ENCODE measurements at places on chromosomes 11 and 22.

DNA sequence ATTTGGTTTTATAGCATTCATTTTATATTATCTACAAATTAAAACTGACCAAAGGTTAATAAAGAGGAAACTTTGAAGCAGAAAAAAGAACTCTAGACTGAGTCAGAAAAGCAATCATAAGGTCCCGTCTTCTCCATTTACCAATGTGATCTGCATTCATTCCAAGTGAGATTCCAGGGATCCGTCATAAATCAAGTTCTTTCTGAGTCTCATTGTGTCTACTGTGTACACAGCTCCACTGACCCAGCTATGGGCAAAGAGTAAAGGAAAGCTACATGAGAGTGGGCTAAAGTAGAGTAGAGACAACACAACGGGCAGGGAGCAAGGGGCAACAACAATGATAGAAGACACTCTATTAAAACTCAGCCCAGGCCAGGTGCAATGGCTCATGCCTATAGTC, 15.3 kb downstream of the FAM168A start:
- DNase-seq, result no peak

GRCh38 chr11:96466607-96467006, 76.8 kb downstream of the JRKL start:
- no peak for DNase-seq

GRCh38 chr11:76206077-76206326, 300 bp downstream of the WNT11 start:
- no peak for DNase-seq

GRCh38 chr11:46850829-46851380, 4.8 kb upstream of the CKAP5 start:
- no peak for DNase-seq

DNA sequence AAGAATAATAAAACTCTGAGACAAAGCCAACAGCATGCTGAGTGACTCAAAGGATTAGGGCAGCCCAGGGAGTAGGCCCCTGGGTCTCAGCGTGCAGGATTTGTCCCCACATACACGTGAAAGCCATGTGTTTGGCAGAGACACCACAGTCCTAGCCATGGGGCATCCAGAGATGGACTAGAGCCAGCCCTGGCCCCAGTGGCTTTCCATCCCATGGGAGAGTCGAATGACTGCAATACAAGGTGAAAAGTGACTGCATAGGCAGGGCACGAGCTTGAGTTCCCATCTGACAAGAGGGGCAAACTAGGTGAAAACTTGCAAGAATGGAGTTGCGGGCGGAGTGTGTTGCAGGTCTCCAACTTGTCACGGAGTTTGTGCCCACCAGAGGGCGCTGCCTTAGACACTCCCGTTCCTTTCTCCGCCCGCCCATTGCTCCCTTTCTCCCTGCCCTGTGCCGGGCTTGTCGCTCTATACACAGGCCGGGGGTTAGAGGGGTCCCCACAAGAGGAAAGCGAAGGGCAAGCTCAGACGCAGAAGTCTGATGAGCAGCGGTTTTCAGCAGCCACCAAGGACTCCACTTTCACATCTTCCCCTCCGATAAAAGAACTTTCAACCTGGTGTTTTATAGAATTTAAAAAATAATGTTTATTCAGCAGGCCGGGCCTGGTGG, 24.2 kb downstream of the TSKU start:
- no peak for DNase-seq

DNA sequence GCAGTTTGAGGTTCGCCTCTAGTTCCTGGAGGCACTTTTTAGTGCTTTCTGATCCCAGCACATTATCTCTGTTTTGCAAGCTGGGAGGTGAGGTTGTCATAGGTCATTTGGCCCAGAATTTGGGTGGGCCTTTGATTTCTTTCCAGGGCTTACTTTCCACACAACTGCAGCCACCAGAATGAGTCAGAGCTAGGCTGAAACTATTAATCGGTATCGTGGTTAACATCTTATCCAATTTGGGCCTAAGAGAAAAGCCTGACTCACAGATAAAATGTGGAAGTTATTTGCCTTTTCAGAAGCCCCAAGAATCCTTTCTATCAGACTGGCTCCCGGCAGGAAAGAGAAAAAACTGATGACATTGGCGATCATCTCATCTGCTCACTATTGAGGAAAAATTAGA, 166.4 kb downstream of the KIRREL3 start:
- DNase-seq, result no peak

DNA sequence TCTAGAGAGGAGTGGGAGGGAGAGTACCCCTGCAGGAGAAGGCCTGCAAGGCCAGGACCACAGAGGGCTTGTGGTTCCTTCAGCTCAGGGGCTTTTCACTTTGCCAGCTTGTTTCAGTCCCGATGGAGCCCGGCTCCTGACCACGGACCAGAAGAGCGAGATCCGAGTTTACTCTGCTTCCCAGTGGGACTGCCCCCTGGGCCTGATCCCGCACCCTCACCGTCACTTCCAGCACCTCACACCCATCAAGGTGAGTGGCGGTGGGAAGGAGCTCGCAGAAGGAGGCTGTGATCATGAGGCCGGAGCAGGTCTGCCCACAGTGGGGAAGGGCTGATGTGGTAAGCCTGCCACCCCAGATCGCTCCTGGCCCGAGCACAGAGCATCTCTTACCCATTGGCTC, 13.5 kb downstream of the ACP2 start:
- DNase-seq, result no peak

DNA sequence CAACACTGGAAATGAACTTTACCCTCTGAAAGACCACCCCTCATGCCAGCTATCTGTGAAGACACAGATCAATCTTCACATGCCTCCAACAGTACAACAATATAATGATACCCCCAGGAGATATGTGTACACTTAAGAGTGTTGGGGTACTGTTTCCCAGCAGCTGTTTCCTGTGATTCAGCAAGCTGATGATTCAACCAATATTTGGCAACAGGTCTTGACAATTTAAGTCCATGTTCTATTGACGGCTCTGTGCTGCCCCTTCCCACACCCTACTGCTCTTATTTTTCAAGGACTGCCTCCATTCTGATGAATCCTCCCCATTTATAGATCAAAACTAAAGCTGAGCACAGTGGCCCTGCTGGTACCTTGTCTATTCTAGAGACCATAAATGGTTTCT, 6.6 kb downstream of the SNX19 start:
- DNase-seq, result no peak

DNA sequence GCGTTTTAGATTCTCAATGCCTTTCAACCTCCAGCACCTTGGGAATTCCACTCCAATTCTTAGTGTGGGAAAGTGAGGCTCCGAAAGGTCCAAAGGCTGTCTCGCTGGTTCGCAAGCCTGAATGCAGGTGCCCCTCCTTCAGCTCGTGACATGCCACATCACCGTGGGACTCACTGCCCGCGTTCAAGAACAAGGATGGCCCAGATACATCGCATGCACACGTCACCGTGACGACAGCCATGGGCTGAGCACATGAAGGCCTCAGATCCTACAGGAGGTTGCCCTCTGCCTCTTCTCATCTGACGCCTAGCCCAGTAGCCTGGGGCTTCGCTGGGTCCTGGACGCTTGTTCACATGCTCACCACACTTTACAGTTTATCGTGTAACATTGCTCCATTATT, 4.4 kb upstream of the LINC01488 start:
- no peak for DNase-seq

- no peak for DNase-seq
These were observed 14.5 kb upstream of the P4HA3 start for GRCh38 chr11:74325649-74326645.

GRCh38 chr11:45395947-45396346, 109.8 kb upstream of the SYT13 start:
- no peak for DNase-seq

DNA sequence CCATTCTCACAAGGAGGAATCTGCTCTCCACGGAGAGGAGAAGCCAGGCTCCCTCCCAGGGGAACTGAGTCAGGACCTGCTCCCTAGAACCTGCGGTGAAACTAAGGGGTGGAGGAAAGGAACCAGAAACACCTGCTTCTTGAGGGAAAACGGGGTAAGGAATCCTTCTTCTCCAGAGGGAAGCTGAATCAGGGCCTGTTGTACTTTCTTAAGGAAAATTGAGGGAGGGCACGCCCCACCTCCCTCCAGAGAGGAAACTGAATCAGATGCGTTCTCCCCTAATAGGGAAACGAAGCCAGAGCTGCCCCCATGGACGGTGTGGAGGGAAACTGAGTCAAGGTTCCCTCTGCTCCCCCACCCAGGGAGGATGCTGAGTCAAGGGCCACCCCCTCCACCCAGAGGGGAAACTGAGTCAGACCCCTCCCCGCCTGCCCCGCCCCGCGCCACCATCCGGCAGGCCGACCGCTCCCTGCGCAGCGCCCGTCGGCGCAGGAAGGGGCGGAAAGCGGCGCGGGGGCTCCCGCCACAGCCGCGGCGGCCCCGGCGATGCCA, 393 bp downstream of the RELA start:
- no peak for DNase-seq

- DNase-seq, result no peak
These were observed 2.0 kb downstream of the SLC15A3 start for GRCh38 chr11:60950024-60950423.

- no peak for DNase-seq
These were observed 14.0 kb upstream of the KCTD14 start for GRCh38 chr11:78037056-78037455.

GRCh38 chr11:95715777-95716241, 73.8 kb downstream of the FAM76B start:
- DNase-seq, result no peak

DNA sequence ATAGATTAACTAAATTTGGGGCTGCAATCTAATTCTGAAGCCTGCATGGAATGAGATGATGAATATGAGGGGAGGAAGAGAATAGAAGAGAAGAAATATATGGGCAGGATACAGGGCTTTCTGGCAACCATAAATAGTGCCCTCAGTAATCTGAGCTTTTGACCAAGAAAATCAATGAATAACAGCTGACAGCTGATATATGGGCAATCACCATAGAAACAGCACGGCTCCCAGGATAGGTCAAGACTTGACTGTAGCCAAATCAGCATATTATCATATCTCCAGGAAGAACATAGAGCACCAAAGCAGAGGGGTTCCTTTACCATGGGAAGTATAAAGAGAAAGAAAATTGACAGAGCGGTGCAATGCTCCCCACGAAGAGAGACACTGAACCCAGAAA, 643.8 kb upstream of the TENM4 start:
- no peak for DNase-seq

- no peak for DNase-seq
These were observed 600 bp upstream of the ESAM start for GRCh38 chr11:124762624-124763155.

DNA sequence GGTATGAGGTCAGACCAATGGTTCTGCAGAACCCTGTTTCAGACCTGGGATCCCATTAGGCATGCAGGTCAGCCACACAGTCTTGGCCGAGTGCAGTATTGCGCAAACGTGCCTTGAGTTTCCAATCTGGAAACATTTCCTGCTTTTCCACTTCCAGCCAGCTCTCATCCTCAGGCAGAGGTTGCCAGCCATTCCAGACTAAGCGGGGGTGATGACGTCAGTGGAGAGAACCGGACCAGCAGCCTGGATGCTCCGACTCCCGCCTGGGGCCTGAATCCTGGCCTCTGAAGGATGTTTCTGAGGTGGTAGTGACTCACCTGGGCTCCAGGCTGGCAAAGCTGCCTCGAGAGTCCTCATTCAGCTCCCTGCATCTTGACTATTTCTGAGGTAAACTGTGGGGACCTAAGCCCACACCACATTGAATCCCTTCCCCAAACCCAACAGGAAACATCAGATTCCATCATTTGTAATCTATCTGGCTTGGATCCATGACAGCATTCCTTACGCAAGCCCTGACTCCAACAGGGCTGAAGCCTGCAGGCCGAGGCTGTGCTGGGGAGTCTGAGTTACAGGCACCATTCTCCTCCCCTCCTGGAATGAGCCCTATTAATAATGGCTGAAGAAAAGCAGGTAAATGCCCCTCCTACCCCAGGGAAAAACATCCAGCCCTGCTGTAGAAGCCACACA, 83.0 kb downstream of the ABTB2 start:
- DNase-seq, result no peak

GRCh38 chr11:27095059-27095458, 54.4 kb downstream of the BBOX1 start:
- DNase-seq, result no peak

All from NCI-H1436 treated with DMSO at 0.1 percent for 48 hours (cell line).